ENCODE measurements at places on chromosomes 16 and 17.

DNA sequence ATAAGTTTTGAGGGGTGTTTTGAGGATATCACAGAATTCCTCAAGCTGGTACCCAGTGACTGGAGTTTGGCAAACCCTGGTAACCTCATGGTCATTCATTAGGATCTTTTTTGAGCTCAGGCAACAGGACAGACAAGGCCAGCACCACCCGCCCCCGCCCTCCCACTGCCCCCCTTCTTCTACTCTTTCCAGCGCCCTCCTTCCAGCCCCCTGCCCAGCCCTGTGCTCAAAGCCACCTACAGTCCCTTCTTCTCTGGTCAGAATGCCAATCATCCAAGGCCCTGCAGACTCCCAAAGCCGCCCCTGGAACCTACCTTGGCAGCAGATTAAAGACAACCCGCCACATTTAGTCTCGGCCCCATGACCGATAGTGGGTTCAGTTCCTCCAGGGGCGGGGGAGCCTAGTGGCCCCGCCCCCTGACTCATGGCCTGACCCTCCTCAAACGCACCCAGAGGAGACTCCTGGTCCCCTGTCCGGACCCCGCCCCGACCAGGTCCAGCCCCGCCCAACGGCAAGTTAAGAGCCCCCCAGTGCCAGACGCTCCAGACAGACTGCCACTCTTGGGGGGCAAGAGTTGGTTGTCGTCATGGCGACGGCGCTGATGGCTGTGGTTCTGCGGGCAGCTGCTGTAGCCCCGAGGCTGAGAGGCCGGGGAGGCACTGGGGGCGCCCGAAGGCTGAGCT is at the start of gene NAGS:
Gene NAGS (plus strand): TSS at position 546 of the 684 bp plus-strand sequence. CDS start 42 bp downstream, at position 588.
- peaks cover 38% of the 10 kb centered on the region for H3K27me3 ChIP-seq
- H3K36me3 ChIP-seq, result peaks cover 9% of the 10 kb centered on the region

GRCh38 chr17:38601539-38602351 is 4.0 kb downstream of the SRCIN1 start:
- peaks cover 10% of the 10 kb centered on the region for H3K4me1 ChIP-seq
- H3K27me3 ChIP-seq, result peaks cover 93% of the 10 kb centered on the region
- no peak for DNase-seq
- H3K4me3 ChIP-seq, result no peak overlapping the region
- no peaks in the 10 kb centered on the region for H3K36me3 ChIP-seq

DNA sequence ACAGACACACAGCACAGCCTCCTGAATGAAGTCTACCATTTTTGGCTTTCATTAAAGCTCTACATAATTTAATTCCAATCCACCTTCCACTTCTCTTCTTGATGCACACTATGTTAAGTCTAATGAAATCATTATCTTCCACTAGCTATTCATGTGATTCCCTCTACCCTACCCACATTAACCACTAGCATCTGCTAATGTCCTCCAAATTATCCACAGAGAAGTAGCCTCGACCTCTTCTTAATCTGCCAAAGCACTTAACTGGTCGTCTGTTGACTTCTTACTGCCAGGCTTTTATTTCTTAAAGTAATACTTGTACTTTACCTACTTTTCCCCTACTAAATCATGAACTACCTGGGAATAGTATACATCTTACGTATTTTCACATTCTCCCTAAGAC is 91.8 kb downstream of the NCOR1 start:
- peaks cover 3% of the 10 kb centered on the region for H3K4me1 ChIP-seq
- no peak overlapping the region for H3K4me3 ChIP-seq
- H3K36me3 ChIP-seq, result peaks cover 91% of the 10 kb centered on the region
- H3K27ac ChIP-seq, result no peak overlapping the region
- no peaks in the 10 kb centered on the region for H3K27me3 ChIP-seq
- DNase-seq, result no peak

DNA sequence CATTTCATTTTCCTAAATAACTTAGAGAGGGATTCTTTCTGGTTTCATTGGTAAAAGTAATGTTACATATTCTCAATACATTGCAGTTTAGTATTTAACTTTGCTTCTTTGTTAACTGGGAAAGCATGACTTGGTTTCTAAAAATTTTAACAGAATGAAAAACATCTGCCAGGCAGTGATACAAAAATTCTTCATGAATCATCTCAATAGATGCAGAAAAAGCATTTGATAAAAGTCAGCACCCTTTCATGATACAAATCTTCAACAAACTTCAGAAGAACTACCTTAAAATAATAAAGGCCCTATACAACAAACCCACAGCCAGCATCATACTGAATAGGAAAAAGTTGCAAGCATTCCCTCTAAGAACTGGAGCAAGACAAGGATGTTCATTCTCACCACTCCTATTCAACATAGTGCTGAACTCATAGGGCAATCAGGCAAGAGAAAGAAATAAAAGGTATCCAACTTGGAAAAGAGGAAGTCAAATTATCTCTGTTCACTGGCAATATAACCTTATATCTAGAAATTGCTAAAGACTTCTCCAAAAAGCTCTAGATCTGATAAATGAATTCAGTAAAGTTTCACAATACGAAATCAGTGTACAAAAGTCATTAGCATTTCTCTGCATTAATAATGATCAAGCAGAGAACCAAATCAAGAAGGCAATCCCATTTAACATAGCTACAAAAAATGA is 50.4 kb downstream of the SLFN5 start:
- no peaks in the 10 kb centered on the region for H3K4me1 ChIP-seq
- no peak overlapping the region for H3K4me3 ChIP-seq
- DNase-seq, result no peak
- no peaks in the 10 kb centered on the region for H3K36me3 ChIP-seq

GRCh38 chr16:57735755-57736418 is at the start of gene KATNB1:
Gene KATNB1, plus strand, starts transcription at chr16:57735770. Its CDS starts 1,474 bp downstream, at chr16:57737244.
- H3K27ac ChIP-seq, result peak within 1 kb of the TSS; percentile 90
- H3K4me3 ChIP-seq, result peak within 1 kb of the TSS; percentile 84
- H3K27me3 ChIP-seq, result no peaks in the 10 kb centered on the region
- peaks cover 29% of the 10 kb centered on the region for H3K4me1 ChIP-seq

DNA sequence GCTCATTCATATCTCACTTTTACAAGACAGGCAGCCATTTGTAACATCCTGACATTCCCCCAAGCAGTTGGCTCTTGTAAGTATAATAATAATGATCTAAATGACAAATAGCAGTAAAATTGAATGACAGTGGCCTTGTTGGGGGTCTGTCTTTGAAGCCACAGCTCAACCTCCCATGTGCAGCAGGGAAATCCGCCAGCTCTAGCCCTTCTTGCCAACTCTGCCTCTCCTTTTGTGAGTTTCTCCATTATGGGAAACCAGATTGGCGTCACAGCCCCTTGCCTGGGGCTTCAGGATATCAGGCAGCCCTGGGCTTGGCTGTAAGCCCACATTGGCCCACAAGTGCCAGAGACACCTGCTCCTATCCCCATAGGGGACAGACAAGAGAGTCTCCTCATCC is 70.4 kb upstream of the CACNG5 start:
- no peaks in the 10 kb centered on the region for H3K36me3 ChIP-seq
- H3K4me3 ChIP-seq, result no peak overlapping the region
- H3K27ac ChIP-seq, result no peak overlapping the region
- H3K27me3 ChIP-seq, result no peaks in the 10 kb centered on the region
